ENCODE measurements at places on chromosomes 13 and 19.

- DNase-seq: no peak
These were observed 139.4 kb upstream of the KLF12 start for GRCh38 chr13:74273581-74273980.

DNA sequence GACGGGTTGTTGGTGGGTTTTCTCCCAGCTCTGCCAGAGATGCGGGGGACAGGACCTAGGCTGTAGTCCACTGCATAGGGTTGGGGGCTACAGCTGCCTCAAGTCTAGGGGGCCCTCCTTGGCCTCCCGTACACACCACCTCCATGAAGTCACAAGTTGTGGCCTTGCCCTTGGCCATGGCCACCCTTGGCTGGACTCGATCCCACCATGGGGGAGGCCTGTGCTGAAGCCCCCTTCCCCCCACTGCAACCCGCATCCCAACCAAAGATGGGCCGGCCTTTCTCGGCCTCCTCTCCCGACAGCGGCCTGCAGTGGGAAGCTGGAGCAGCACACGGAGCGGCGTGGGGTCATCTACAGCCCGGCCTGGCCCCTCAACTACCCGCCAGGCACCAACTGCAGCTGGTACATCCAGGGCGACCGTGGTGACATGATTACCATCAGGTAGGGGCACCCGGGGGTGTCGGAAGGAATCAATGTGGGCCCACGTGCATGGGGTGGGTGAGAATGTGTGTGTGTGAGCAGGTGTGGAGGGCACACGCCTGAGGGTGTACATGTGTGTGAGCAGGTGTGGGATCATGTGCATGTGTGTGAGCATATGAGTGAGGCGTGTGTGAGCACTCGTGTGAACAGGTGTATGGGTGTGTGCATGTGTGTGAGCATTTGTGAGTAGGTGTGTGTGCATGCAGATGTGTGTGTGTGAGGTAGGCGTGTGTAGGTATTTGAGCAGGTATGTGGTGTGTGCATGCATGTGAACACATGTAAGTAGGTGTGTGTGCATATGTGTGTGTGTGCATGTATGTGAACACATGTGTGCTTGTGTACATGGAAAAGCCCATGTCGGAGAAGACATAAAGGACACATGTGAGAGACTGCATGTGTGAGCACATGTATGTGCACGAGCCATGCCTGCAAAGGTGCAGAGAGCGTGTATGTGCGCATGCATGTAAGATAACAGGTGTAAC is 8.7 kb downstream of the LRP3 start:
- DNase-seq: no peak

GRCh38 chr13:48156466-48156865 is 61.6 kb upstream of the MED4 start:
- peak; percentile 52 for DNase-seq

GRCh38 chr19:34319785-34320184 is 45.2 kb upstream of the GPI start:
- DNase-seq: no peak

GRCh38 chr13:20182231-20182846 is 10.4 kb downstream of the GJB2 start:
- no peak for DNase-seq

- no peak for DNase-seq
These were observed 125.3 kb upstream of the C1QTNF9B start for GRCh38 chr13:24022568-24022967.

DNA sequence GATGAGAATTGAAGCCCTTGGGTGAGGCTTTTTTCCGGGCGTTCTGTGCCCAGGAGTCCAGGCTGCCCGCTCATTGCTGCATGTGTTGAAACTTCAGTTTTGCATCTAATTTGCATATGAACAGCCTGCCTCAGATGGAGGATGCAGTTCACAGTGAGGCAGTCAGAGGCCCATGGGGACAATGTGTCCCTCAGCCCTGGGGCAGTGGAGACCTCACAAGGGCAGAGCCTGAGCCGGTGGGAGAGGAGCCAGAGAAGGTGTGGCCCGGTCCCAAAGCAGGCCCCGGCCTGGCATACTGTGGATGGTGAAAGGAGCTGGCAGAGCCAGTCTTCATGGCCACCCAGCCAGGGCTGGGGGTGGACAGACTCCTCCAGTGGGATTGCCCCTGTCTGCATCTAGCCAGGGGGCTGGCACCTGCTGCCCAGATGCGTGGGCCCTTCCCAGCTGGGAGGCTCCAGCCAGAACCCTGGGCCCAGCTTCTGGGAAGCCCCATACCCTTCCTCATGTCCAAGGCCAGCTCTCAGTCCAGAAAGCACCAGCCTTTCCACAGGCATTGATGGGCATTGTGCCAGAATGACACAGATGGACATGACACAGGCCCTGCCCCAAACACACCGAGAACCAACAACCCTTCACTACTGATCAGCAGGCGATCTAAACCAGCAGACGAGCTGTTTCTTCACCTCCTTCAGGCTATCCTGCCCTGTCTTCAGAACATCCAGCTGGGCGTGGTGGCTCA is 32.9 kb upstream of the KCTD15 start:
- no peak for DNase-seq

DNA sequence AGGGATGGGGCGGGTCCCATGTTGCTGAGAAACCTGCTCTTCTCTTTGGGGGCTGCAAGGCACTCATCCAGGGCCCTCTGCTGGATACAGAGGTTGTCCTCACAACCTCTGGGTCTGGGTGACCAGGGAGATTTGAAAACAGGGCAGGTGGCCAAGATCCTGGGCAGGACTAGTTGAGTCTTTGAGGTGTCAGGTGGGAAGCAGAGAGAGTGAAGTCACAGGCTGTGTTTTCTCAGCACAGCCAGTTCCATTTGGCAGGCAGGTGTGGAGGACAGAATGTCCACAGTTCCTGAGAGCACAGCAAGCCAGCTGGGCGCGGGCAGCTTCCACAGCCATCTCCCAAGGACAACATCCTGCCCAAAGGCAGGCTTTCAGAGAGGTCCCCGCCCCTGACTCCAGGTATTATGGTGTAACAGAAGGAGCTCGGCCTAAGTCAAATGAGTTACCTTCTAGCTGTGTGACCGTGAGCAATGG is 118.8 kb downstream of the NUFIP1 start:
- DNase-seq: no peak

- DNase-seq: no peak
These were observed 265.6 kb downstream of the GPC5 start for GRCh38 chr13:91664039-91664438.

DNA sequence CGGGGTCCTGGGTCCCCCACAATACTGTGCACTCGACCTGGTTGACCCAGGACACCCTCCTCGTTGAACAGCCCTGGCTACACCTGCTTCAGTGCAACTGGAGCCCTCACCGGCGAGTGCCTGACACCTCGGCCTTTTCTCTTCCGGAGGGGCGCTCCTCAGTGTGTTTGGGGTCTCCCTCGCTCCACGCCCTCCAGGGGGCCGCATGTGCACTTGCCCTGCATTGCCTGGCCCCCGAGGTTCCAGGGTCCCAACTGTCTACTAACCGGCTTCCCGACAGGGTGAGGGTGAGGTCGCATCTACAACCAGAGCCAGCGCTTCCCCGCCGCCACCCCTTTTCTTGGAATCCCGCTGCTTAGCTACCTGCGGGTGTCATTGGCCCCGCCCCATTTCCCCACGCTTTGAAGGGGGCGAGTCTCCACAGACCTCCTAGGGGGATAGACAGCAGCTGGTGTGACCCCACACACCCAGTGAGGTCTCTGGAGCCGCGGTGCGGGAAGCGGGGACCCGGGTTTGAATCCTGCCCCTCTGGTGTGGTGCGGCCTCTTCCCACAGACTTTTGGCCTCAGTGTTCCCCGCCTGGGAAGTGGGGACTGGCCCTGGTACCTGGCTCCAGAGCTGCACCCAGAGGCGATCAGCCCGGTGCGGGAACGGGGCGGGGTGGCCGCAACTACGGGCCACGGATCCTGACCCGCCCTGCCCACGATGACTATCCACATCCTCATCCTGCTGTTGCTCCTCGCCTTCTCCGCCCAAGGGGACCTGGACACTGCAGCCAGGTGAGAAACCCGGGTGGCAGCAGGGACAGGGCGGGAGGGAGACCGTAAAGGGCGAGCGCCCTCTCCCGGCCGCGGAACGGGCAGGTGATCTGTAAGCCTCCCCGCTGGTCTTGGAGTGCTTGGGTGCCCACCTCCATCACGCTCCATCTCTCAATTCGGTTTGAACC is at the start of gene ADM5:
TSS of gene ADM5 (plus strand) at position 462 of the 946 bp plus-strand sequence. CDS start at position 706, 244 bp downstream.
- DNase-seq: no peak

DNA sequence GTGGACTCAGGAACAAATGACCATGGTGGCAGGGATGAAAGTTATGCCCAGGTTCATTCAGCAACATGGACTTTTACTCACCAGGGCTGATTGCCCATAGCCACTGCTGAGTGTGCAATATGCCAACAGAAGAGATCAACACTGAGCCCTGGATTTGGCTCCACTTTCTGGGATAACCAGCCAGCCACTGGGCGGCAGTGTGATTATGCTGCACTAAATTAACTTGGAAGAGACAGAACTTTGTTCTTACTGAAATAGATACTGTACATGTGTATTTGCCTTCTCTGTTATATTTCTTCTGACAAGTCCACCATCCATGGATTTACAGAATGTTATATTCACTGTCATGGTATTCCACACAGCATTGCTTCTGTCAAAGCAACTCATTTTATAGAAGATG is 257.4 kb downstream of the TDRD3 start:
- DNase-seq: no peak

GRCh38 chr13:30111810-30112209 is 195.5 kb downstream of the KATNAL1 start:
- no peak for DNase-seq

- no peak for DNase-seq
These were observed 16.6 kb upstream of the LRP3 start for GRCh38 chr19:33177417-33177979.

- DNase-seq: no peak
These were observed 68.3 kb downstream of the FGF14 start for GRCh38 chr13:102333320-102334198.

Data from stimulated activated CD4-positive, alpha-beta T cell treated with anti-CD3 and anti-CD28 coated beads, TNF-alpha, amount 100 ng/mL, for 1 hour (primary cell).